ENCODE measurements at places on chromosomes 1 and 21.

DNA sequence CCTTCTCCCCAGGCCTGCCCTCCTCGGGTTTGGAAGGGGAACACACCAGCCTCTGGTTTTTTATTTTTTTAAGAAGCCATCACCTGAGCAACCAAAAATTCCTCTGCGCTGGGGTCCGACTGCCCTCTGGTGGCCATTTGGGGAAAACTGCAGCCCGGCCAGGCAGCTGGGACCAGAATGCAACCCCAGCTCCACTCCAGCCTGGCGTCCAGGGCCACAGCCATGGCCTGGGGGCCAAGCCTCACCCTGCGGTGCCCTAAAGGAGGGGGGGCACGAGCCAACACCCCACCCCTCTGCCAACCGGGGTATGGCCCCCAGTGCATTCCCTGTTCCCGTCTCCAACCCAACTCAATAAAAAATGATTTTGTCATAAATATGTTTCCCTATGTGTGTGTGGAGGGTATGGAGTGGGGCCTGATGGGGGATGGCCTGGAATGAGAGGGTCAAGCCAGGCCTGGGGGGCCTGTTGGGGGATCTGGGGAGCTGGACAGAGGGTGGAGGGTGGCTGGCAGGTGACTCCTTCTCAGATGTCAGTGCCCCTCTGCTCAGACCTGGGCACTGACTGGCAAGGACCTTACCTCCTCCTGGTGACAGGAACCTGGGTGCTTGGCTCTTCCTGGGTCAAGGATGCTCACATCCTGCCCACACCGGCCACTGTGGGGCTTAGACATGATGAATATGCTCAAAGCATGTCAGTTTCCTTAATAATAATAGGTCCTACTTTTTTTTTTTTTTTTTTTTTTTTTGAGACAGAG, 3.2 kb downstream of the GPR3 start:
- DNase-seq = peak; percentile 68

- DNase-seq = no peak
Observed at GRCh38 chr1:206804156-206804737, 32.0 kb upstream of the IL10 start.

GRCh38 chr1:2415337-2415736, 3.0 kb upstream of the PEX10 start:
- DNase-seq = no peak

GRCh38 chr1:238115852-238116251, 225.1 kb upstream of the ZP4 start:
- no peak for DNase-seq

GRCh38 chr21:35252831-35253230, 203.7 kb upstream of the RUNX1 start:
- peak; percentile 28 for DNase-seq

DNA sequence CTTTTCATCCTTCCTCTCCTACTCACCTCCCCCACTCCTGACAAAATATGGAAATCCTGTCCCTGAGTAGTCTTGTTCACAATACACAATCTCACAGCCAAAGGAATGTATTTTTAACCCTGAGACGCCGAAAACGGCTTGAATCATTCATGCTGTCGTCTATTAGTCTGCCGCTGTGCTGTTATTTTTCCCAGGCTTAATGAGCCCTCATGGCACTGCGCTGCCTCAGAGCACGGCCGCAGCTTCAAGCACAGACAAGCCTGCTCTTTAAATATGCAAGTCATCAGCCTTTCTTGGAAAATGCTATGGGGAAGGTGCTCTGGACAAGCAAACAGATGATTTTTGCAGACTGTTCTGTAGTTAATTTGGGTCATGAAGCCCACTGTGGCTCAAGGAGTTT, 302.7 kb downstream of the DISC1 start:
- DNase-seq = no peak

DNA sequence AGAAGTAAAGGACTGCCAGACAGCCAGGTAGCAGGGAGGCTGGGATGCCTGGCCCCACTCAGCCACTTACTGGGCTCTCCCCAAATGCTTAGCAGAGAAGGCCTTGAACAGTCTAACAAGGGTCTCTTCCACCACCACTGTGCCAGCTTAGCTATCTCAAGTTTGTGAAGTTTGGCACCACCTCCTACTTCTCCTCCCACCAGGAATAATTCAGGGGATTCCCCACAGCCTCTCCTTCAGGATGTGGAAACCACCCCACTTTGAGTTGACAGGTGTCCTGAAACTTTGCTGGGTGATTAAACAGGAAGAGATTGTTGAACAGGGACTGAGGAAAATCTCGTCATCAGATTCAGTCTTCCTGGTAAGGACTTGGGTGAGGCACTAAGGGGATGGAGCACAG, 59.4 kb upstream of the ATP1B1 start:
- DNase-seq = no peak

DNA sequence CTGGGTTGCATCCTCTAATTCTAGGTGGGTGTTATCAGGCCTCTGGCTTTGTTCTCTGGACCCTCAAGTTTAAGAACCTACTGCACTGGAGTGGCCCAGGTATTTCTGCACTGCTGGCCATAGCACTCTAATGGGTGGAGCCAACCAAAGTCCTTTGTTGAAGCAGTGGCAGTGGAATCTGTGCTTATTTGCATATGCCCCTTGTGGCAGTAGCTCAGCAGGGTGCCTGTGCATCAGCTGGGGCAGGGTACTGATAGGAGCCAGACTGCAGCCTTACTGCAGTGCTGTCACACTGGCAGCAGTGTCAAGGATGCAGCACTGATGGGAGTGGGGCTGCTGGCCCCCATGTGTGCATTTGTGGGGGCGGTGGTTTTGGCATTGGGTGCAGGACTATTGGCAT, 660.6 kb downstream of the LRRIQ3 start:
- DNase-seq = no peak

- no peak for DNase-seq
Observed at GRCh38 chr1:236394879-236395229, 768 bp downstream of the EDARADD start.

DNA sequence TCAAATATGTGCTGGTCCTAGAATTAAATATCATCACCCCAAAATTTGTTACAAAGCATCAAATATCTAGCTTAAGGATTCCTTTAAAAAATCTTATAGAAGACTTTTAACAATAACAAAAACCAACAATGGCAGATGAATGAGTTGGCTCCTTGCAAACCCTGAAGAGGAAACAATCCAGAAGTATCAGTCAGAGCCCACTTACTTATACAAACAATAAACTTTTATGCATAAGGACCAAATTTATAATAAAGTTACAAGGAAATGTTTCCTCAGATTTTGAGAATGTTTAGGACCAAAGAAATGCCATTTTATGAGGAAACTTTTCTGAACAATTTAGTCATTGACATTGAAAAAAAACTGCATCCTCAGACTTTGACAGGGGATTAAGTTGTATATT, 52.7 kb downstream of the LPAR3 start:
- no peak for DNase-seq

DNA sequence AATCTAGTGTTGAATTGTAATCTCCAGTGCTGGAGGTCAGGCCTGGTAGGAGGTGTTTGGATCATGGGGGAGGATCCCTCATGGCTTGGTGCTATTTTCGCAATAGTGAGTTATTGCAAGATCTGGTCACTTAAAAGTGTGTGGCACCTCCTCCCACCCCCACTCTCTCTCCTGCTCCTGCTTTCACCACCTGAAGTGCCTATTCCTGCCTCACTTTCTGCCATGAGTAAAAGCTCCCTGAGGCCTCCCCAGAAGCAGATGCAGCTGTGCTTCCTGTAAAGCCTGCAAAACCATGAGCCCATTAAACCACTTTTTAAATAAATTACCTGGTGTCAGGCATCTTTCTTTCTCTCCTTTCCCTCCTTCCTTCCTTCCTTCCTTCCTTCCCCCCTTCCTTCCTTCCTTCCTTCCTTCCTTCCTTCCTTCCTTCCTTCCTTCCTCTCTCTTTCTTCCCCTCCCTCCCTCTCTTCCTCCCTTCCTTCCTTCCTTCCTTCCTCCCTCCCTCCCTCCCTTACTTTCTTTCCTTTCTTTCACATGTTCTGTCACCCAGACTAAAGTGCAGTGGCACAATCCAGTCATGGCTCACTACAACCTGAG, 172.4 kb downstream of the C1orf21 start:
- no peak for DNase-seq

All from activated CD4-positive, alpha-beta T cell treated with anti-CD3 and anti-CD28 coated beads for 24 hours (primary cell).